ENCODE measurements at places on chromosomes 5 and 9. TPM values are rescaled to one million over a fixed set of nuclear protein-coding genes. Genes with fewer than 3 reads are reported as not detected.

BRD3OS gene
- 4.9 TPM for total RNA-seq

SPINK9 gene
- not detected for total RNA-seq

COL27A1 gene
- 8.0 TPM for total RNA-seq

JAKMIP2 gene
- total RNA-seq: 0.27 TPM

PCDHB5 gene
- total RNA-seq: 1.3 TPM
